Tracheal epithelial cell (primary cell): ENCODE measurements at places on chromosomes 7 and 10. TPM values are rescaled to one million over a fixed set of nuclear protein-coding genes. Genes with fewer than 3 reads are reported as not detected.

The KLHDC10 gene
- total RNA-seq, result 23.4 and 24.7 TPM in 2 replicates

The FMC1 gene
- total RNA-seq, result 4.9 and 6.3 TPM in 2 replicates

The TAS2R41 gene
- total RNA-seq, result not detected in 2 replicates

The SLIT1 gene
- total RNA-seq, result under 0.01 TPM in 1 of 2 replicates, not detected in the other

The INMT gene
- not detected in 2 replicates for total RNA-seq

The MYPN gene
- under 0.01 TPM in 1 of 2 replicates, not detected in the other for total RNA-seq

The RUFY2 gene
- total RNA-seq, result 15.7 and 20.9 TPM in 2 replicates

The SNX10 gene
- 1.1 and 15.9 TPM in 2 replicates for total RNA-seq

The DGKB gene
- not detected in 2 replicates for total RNA-seq

The CTBP2 gene
- total RNA-seq, result 105 and 125 TPM in 2 replicates

The TAS2R3 gene
- 1.4 and 1.5 TPM in 2 replicates for total RNA-seq

The ZNF862 gene
- 3.9 and 6.8 TPM in 2 replicates for total RNA-seq

The PDE6C gene
- not detected in 2 replicates for total RNA-seq

The CDK14 gene
- 10.4 and 17.8 TPM in 2 replicates for total RNA-seq

The XRCC2 gene
- under 0.01 and 0.48 TPM in 2 replicates for total RNA-seq

The NRP1 gene
- total RNA-seq, result 24.5 and 40.2 TPM in 2 replicates

The SFTPA1 gene
- not detected in 2 replicates for total RNA-seq

The PTPRN2 gene
- total RNA-seq, result 1.2 and 2.8 TPM in 2 replicates

The TAS2R4 gene
- total RNA-seq, result 0.96 and 1.7 TPM in 2 replicates

The SPDYE9 gene
- not detected in 2 replicates for total RNA-seq

The ANKRD1 gene
- 0.21 and 21.2 TPM in 2 replicates for total RNA-seq

The EIF3B gene
- total RNA-seq, result 254 and 325 TPM in 2 replicates

The ZNF467 gene
- total RNA-seq, result 0.43 and 1.2 TPM in 2 replicates

The ST8SIA6 gene
- total RNA-seq, result 0.64 TPM in 1 of 2 replicates, not detected in the other

The ITGB8 gene
- total RNA-seq, result 24.9 and 87.0 TPM in 2 replicates

The WDR86 gene
- total RNA-seq, result 0.24 and 1.3 TPM in 2 replicates

The EN2 gene
- not detected in 2 replicates for total RNA-seq

The CTAGE4 gene
- 2.4 TPM in 1 of 2 replicates, not detected in the other for total RNA-seq

The ANKRD7 gene
- total RNA-seq, result 0.72 and 0.85 TPM in 2 replicates
